ENCODE measurements at places on chromosomes 12 and 14.

- DNase-seq, result no peak
Observed at GRCh38 chr12:70403826-70404225, 37.7 kb downstream of the KCNMB4 start.

- DNase-seq, result no peak
Observed at GRCh38 chr14:100567009-100567876, 20.0 kb downstream of the BEGAIN start.

GRCh38 chr12:131390412-131391334, 320.2 kb upstream of the SFSWAP start:
- no peak for DNase-seq

DNA sequence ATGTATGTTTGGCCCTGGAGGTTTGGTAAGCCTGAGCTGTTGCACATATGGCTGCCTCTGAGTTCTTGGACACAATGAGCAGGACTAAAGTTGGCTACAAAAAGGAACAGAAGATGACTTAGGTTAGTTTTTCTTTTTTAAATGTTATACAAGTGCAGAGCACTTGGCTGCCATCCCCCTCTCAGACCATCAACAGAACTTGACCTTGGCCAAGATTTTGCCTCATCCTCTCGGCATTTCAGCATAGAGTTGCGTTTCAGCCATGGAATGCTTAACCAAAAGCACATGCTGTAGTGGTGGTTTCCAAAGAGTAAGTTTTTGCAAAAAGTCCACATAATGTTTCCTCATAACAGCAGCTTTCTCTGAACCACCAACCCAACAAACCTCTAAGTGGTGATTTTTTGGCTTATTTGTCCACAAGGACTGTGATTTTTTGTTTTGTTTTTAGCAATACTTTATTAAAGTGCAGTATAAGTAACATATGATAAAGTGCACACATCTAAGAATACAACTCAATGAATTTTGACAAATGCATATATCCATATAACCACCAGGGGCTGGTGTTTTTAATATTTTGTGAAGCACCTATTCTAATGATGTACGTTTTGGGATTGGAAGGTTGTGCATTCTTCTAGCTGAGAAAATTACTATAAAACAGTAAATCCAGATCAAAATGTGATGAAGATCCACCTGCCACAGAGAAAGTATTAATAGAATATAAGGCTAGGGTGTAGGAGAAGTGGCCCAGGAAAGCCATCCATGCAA, 12.1 kb upstream of the GALNT16 start:
- no peak for DNase-seq

GRCh38 chr14:100007254-100007653, 58.0 kb upstream of the EVL start:
- DNase-seq, result no peak

DNA sequence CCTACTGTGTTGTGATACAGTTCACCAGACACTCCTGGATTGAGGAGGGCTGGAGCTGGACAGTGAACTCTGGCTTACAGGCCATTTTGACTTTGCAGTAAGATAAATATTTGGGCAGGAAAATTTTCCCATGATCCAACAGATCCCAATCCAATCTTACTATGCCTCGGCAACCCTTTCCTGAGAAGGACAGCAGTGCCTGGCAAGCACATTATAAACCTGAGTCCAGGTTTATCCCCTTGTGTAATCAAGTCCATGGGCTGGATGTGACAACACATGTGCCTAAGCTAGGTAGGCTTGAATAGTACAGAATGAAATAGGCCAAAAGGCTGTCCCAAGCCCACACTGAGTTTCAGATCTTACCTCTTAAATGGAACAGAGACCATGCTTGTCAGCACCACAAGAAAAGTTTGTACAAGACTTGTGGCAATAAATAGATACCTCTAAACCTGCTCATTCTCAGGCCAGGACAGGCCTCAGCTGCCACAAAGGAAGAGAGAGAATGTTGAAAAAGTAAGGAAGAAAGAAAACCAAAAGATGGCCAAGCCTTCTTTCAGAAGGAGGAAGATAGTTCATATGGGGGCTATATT, 34.9 kb downstream of the CREBL2 start:
- DNase-seq, result no peak

GRCh38 chr14:99792551-99793212, 531 bp upstream of the EML1 start:
- peak; percentile 17 for DNase-seq

DNA sequence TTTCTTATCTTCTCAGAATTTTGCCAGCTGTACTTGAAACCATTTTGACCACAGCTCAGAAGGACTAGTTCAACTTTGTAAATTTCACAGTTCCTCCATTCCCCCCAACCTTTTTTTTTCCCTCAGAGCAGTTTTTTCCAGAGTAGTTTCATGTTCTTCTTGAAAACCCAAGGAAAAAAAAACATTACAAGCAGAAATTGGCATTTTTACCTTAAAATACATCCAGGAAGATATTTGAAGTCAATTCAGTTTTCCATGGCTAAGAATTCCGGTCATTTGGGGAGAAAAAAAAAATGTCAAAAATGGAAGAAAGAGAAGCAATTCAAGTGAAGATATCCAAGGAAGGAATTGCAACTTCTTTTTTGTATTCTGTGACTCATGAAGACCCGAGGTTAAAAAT, 39.5 kb downstream of the SYNE2 start:
- DNase-seq, result no peak

- no peak for DNase-seq
Observed at GRCh38 chr14:61471297-61472005, 150.1 kb downstream of the PRKCH start.
